ENCODE measurements at places on chromosomes 12 and 14.

DNA sequence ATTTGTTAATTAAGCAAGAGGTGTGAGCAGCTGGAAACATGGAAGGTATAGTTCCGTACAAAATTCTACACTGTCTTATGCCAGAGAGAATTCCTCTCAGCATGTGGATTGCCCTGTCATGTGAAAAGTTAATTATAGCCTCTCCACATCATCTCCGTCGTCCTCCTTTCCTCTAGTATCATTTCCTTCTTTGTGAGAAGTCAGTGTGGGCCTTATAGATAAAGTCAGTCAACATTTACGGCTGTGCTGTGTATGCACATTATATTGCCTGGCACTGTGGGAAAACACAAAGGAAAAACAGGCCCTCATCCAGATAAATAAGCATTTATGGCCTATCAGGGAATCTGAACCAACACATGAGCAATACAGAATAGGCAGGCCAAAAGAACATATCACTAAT lies 236.6 kb downstream of the SEC23A start:
- no peak for DNase-seq

DNA sequence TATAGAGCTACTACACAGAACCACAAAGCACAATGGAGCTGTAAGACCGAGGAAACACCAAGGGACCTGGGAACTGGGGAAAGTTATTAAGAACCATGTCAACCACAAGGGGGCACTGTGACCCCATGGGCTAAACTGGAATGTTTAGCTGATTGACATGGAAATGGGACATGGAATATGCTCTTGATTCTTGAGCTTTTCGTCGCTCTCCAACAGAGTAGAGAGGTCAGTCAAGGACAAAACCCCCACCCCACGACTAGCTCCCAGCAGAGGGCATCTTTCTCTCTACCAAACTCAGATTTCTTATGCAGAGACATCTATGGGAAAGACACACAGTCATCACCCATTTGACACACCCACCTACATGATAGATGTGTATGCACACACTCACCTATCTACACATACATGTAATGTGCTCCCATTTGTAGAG lies 10.1 kb downstream of the NDRG2 start:
- peak; percentile 86 for DNase-seq

GRCh38 chr14:79274641-79275291 lies 936.5 kb downstream of the DIO2 start:
- DNase-seq, result no peak

GRCh38 chr14:74634964-74635363 lies 22.9 kb upstream of the LTBP2 start:
- DNase-seq, result no peak

- DNase-seq, result no peak
Measured at GRCh38 chr12:30450872-30451271, 244.8 kb downstream of the IPO8 start.

DNA sequence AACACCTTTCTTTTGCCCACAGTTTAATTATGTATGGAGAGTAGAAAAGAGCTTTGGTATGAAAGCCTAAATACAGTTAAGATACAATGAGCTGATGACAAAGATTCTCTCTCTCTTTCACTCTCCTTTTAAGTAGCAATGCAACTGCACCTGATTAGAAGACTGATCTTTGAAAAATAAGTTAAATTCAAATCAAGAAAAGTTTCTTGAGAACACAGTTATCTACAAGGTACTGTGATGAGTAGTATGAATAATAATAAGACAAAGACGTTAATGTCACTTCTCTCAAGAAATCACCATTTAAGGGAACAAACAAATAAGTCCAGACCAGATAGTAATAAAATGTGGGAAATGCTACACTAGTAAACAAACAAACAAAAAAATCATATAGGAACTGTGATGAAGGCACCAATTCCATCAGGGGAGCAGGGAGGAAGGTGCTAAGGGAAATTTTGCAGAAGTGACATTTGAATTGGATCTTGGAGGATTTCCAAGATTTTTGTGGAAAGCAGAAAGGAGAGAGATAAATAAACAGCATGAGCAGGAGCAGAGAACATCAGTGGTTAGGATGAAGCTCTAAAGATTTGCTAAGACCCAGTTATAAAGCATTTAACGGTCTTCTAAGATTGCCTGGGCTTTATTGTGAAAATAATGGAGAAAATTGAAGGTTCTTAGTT lies 65.2 kb upstream of the STK38L start:
- DNase-seq, result no peak

DNA sequence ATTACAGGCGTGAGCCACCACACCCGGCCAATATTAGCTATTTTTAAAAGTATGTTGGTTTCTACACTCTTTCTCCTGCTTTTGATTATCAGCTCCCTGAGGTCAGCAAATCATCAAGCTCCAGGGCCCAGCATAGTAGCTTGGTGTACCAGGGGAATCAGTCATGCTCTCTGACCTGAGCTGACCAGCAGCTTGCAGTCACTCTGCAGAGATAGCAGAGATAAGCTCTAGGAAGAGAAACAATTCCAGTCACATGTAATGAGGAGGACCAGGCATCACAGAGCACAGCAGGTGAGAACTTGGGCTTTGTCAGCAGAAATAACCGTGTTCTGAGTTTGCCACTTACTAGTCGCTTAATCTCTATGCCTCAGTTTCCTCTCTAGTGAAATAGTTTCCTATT lies 8.5 kb downstream of the PLEKHD1 start:
- DNase-seq, result no peak

GRCh38 chr12:101436136-101436535 lies 28.6 kb upstream of the ARL1 start:
- DNase-seq, result no peak

- DNase-seq, result no peak
Measured at GRCh38 chr12:115922952-115923564, 354.4 kb downstream of the MED13L start.

DNA sequence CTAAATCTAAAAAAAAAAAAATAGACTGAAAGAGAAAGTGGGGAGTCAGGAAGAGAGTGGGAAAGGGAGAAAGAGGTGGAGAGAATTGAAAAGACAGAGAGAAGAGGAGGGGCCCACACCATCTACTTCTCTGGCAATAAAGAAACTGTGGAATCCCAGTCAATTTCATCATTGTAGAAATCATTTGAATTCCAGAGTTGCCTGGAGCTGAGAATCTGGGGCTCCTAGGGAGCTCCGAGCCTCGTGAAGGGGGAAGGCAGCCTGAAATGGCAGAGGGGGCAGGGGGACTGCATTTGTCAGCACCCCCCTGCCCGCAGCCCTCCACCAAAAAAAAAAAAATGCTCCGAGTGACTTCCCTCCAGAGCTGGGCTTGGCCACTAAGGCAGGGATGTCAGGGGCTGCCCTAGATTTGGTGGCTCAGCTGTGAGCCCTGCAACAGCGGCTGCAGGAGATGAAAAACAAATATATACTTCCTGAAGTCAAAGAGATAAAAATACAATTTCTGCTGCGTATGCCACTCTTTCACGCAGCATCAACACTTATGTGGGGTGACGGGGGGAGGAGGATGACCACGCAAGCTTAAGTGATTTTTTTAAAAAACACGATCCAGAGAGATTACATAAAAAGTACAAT lies 80.5 kb downstream of the BCL11B start:
- DNase-seq, result no peak

DNA sequence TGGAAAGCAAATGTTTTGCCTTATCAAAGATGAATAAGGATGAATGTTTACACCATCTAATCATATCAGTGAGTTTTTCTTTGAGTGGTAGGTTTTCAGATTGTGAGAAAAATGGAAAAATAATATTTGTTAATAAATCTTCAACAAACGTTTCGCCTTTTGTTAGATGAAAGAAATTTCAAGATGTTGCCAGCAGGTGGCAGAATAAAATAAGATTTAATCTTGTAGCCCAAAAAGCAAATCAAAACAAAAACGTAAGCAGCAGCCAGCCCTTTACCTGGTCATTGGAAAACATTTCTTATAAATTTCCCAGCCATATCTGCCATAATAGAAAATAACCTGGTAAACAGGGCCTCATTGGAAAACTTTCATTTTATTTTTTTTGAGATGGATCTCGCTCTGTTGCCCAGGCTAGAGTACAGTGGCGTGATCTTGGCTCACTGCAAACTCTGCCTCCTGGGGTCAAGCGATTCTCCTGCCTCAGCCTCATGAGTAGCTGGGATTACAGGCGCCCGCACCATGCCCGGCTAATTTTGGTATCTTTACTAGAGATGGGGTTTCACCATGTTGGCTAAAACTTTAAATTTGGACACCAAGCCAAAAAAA lies 15.4 kb upstream of the TMEM120B start:
- peak; percentile 53 for DNase-seq

GRCh38 chr12:111211910-111212757 lies 156.8 kb downstream of the PHETA1 start:
- DNase-seq, result no peak

DNA sequence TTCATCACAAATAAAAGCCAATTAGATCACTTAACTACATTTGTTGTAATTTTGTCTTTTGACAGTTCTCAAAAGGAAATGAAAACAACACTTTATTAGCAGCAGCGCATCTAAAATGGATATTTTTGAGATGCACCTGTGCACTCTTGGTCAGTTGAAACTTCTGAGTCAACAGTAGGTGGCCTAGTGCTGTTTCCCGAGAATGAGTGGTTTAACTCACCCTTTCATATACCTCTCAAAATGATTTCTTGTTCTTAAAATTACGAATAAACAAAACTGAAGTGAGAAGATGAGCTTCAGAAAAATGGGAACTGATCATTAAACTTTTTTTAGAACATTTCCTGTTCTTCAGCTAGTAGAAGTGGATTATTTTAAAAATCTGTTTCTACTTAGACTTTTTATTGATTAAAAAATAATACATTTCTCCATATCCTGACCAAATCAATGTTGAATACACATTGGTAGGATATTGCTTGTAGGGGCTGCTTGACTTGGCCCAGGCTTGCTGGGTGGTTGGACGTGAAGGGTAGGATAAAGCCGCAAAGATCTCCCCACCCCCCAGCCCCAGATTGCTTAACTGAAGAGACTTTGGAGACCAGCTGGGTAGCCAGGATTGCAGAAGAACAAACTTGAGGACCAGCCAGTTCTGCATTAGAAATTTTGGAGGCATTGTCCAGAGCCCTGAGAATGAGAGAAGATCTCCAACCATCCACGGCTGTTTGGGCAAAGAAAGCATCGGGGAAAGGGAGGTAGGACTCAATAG lies 22.3 kb upstream of the STK38L start:
- DNase-seq, result no peak

GRCh38 chr14:61335671-61336275 lies 14.4 kb downstream of the PRKCH start:
- DNase-seq, result no peak

DNA sequence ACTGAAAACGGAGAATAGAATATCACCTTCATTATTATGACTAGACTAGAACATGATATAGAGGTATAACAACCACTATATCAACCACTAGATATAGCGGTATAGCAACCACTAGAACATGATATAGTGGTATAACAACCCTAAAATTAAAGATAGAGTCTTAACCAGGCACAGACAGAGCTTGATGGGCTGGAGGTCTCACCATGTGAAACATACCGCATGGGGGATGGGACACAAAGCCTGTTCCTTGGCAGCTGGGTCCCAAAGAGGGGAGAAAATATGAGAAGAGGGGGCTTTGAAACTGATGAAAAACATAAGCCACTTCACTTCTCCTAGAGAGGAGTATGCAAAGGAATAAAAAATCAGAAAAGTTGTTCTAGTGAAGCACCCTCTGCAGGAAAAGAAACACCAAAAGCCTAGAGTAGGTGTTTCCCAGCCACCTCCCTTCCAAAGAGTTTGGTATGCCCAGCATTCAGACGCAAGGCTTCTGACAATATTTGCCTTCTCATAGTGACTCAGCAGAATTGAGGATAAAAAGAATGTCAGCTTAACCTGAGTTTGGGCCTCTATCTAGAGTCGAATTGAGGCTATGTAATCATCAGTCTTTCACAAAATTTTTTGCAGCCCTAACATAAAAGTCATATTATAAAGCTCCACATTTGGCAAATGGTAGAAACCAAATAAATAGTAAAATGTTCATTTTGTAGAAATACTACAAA lies 316.4 kb downstream of the NOVA1 start:
- DNase-seq, result no peak

DNA sequence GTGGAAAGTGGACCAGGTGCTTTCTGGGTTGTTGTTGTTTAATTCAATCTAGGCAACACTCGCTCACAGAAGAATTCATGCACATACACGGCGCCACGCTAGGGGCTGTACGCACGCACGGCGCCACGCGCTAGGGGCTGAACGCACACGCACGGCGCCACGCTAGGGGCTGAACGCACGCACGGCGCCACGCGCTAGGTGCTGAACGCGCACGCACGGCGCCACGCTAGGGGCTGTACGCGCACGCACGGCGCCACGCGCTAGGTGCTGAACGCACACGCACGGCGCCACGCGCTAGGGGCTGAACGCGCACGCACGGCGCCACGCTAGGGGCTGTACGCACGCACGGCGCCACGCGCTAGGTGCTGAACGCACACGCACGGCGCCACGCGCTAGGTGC lies 54.3 kb downstream of the NINJ2 start:
- no peak for DNase-seq
